ENCODE measurements at places on chromosomes 2 and 18.
A peak's percentile ranks its signal among the peaks of the same experiment; 100 is the strongest.

GRCh38 chr2:216526939-216527338 lies 28.3 kb downstream of the RPL37A start:
- no peak for DNase-seq

GRCh38 chr2:239171643-239172042 lies 229.2 kb downstream of the HDAC4 start:
- no peak for DNase-seq

- no peak for DNase-seq
These were observed 21.8 kb downstream of the ATG4B start for GRCh38 chr2:241659150-241659739.

DNA sequence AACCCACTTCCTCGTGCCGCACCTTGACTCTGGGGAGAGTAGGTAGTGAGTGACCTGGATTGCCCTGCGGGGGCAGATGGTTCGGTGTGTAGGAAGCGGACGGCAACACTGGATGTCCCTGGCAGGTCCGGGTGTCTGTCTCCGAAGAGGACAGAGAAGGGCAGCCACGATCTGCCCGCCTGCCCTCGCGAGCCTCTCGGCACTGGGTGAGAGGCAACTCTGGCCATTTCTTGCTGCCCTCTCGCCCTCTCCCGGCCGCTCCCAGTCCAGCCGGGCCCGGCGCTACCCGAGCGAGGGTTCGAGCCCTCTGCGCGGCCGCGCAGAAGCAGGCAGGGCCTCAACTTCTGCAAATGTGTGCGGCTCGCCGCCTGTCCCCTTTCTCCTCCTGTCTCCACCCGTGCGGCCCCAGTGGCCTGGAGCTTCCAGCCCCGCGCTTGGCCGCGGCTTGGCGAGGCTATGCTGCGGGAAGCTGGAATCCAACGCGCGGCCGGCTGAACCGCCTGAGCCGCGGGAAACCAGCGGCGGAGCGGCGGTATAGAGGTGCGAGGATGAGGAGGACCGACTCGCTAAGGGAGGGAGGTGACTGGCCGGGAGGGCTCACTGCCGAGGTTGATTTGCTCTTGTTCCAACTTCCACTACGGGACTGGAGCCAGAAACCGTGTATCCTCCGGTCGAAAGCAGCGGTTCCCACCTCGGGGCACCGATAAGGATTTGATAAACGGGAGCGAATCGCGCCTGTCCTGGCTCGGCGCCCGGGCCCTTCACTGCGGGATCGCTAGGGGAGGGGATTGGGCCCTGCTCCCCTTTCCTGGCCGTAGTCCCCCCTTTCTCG lies 1.5 kb downstream of the EPAS1 start:
- peak; percentile 34 for DNase-seq

GRCh38 chr2:95315801-95316411 lies 18.8 kb downstream of the KCNIP3 start:
- DNase-seq: no peak

DNA sequence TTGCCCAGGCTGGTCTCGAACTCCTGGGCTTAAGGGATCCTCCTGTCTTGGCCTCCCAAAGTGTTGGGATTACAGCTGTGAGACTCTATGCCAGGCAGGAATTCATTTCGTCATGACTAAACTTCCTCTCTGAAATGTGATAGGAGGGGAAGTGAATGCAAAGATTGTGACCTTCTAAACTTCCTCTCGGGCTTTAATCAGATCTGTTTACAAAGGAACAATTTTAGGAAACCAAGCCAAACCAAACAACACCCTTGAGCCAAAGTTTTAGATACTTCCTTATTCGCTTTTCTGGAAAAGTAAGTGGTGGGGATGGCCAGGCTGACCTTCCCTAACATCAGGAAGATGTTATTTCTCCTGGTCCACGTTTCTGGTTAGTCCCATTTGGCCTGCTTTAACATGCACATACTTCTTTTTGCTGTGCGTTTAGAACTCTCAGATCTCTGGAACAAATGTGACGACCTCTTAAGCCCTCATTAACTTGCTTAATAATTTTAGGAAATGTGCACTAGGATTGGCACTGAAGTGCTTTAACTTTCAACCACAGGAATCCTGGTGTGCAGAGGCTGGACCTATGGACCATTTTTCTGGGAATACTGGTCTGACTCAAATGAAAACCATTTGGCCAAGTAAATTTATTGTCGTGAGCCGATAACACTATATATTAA lies 33.2 kb upstream of the YES1 start:
- no peak for DNase-seq

- no peak for DNase-seq
These were observed 3.8 kb upstream of the GCC2 start for GRCh38 chr2:108444941-108445840.

DNA sequence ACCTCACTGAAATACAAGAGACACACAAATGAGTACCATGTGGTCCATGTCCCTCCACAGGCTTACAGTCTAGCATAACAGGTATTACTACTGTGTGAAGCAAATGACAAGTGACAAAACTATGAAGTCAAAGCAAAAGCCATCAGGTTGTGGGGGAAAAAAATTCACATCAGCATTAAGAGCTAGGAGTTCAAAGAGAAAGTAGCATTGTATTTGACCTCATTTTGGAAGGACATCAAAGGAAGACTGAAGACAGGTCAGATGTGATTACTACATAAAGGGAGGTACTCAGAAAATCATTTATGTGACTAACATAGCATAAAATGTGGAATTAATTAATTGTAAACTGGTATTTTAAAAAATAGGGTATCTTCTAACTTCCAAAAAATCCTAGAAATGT lies 224.2 kb downstream of the CDH2 start:
- DNase-seq: no peak

DNA sequence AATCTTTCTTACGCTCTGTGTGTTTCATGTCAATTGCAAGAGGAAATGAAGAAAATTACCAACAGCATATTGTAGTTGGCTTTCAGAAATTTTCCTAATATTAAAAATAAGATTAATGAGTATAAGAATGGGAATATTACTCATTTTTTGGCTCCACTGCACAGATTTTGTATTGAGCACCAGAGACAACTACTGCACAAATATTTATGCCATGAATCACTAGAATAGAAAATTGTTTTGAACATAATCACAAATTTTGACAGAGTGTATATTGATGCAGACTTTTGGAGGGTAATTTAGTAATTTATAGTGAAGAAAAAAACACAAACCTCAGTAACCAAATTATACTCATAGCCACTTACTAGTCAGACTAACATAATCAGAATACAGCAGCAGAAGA lies 118.3 kb downstream of the DOK6 start:
- DNase-seq: no peak

DNA sequence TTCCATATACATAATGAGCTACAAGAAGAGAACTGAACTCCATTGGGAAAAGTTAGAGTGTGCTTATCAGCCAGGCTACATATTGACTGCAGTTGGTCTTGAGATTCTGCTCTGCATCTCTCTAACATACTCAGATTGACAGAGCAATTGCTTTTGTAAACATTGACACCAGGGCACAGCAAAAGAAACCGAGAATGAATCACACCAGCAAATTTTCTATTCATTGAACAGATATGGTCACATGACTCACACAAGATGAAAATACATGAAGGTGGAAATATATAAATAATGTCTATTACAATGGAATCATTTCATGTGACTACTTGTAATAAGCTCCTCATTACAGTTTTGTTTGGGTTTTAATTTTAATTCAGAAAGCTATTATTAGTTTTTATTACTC lies 691.9 kb upstream of the TMEFF2 start:
- DNase-seq: no peak

GRCh38 chr2:200305797-200306195 lies 697 bp upstream of the SPATS2L start:
- no peak for DNase-seq

DNA sequence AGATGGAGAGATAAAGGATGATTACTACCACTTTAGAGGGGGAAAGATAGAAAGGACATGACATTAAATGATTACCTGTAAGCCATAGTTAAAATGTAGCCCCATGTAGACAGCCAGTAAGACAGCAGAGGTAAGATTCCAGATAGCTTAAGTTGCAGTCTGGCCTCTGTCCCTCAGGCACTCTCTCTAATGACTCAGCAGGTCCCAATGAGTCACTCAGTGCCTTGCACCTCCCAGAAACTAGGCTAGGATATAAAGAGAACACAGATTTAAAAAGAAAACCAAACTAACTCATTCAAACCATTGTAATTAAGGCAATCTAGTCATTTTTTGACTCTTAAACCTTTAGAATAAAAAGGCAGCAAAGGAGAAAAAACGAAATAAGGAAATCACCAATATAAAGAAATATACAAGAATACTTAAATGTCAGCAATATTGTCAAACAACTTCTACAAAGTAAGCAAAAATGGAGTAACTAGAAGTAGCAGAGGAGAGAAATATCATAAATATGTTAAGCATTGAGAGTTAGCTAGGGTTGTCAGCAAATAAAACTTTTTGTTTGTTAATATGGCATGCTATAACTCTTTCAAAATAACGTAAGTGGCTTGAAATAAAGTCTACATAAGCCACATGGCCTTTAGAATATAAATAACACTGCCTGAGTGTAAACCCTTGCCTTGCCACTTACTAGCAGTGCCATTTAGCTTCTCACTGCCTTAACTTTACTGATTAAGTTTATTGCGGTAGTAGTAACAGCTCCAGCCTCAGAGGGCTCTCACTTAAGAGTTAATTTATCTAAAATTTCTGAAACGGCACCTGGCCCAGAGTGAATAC lies 48.5 kb downstream of the SOCS6 start:
- no peak for DNase-seq

DNA sequence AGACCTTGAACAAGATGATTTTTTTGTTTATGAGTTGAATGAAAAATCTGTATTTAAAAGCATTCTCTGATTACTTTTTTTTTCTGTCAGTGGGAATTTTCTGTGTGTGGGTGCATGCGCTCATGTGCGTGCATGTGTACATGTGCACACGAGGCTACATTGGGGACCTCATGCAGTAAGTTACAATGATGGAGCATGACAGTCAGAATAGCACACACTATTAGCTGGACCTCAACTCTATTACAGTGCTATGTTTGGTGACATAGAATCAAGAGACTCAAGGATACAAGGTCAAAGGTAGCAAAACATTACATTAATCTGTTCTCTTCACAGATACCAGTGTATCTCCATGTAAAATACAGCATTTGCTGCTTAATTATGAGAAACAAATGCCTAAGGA lies 276.8 kb upstream of the FIGN start:
- no peak for DNase-seq

DNA sequence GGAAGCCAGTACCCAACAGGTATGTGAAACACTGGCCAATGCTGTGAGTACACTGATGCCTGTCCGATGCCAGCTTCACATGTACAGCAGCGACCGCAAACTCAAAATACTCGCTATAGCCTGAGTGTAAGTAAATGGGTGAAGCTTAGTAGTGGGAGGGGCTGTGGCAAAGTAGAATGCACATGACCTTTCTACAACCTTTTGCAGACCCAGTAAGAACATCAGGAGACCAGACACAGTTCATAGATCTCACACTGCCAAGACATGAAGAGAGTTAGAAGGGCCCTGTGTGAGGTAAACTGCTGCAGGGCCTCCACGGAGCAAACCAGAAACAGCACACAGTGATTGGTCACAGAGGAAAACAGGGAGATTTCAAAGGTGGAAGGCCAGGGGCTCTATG lies 9.1 kb upstream of the UBXN4 start:
- no peak for DNase-seq

DNA sequence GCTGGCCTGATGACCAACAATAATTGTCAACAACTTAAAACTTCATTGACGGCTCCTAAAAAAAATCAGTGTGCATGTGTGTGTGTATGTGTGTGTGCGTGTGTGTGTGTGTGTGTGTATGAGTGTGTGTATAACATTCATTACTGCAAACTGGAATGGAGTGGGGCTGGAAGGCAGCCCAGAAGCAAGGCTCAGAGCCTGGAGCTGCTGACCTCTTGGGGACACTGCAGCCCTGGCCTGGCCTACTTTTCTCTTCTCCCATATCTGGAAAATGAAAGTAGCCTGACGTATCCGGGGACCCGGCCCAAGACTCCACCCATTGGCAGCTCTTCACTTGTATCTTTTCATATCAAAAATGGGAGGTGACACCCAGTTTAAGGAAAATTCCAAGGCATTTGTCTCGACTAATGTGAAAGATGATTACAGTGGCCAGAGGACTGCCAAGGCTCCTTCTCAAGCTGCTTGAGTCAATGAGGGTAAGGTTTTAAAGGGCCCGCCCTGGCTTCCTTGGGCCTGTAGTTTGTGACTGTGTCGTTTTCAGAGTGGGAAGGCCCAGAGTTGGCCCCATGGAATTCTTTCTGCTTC lies 72.4 kb upstream of the IL1R1 start:
- no peak for DNase-seq

GRCh38 chr2:30259827-30260679 lies 28.7 kb downstream of the LBH start:
- DNase-seq: no peak

- DNase-seq: no peak
These were observed 42.8 kb upstream of the TPO start for GRCh38 chr2:1370461-1370860.

DNA sequence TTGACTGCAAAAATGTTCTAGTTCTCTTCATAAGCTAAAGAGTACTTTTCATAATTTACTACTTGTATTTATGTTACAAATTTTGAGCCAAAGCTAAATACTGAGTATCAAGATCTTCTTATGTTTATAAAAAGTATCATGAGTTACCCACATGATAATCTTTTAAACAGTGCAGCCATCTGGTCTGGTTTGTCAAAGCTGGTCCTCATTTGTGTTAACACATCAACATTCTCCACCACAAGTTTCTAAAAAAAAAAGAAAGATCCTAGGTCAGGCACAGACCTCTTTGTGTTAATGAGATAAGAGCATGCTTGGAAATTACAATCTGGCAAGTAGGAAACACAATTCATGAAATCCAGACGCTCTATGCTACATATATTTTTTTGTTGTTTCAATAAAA lies 75.5 kb upstream of the FRZB start:
- no peak for DNase-seq

DNA sequence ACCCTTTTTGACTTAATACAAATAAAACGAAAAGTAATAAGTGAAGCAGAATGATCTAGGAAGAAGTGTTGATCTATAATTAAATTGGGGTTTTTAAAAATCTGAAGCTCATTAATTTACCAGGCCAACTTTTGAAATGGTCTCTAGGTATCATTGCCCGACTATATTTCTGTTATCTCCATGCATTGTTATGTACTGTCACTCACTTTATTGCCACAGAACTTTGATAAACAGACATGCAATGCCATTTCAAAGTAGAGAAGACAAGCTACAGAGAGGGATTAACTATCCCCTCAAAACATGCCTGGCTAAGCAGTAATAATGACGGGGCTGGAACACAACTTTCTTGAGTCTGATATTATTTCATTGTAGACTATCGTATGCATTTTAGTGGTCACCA lies 147.6 kb upstream of the ITGA4 start:
- no peak for DNase-seq
